ENCODE measurements at places on chromosomes 6 and 20. TPM values are rescaled to one million over a fixed set of nuclear protein-coding genes. Genes with fewer than 3 reads are reported as not detected.

GRCh38 chr20:10218536-10219451 is at the start of gene SNAP25:
TSS of gene SNAP25 (plus strand) at chr20:10218830. CDS start at chr20:10275492, 56,662 bp downstream.
- H3K27me3 ChIP-seq: peaks cover 10% of the 10 kb centered on the region
- peak within 1 kb of the TSS; percentile 42 for H3K4me3 ChIP-seq
- no peaks in the 10 kb centered on the region for H3K36me3 ChIP-seq
- peak; percentile 37 for DNase-seq

- H3K27ac ChIP-seq: no peak overlapping the region
- no peaks in the 10 kb centered on the region for H3K27me3 ChIP-seq
- H3K4me3 ChIP-seq: no peak overlapping the region
- DNase-seq: no peak
- H3K36me3 ChIP-seq: no peaks in the 10 kb centered on the region
These were observed 114.7 kb downstream of the ERMARD start for GRCh38 chr6:169866140-169866534.

The HSPA1L gene
- 2.2 TPM for polyA plus RNA-seq

The ADGB gene
- polyA plus RNA-seq: not detected

- no peaks in the 10 kb centered on the region for H3K4me1 ChIP-seq
- no peak for DNase-seq
- H3K27me3 ChIP-seq: no peaks in the 10 kb centered on the region
- no peaks in the 10 kb centered on the region for H3K36me3 ChIP-seq
- no peak overlapping the region for H3K27ac ChIP-seq
- H3K4me3 ChIP-seq: no peak overlapping the region
These were observed 577.8 kb downstream of the PRKN start for GRCh38 chr6:162149786-162150185.

The HAO1 gene
- polyA plus RNA-seq: not detected

The ADGRF4 gene
- not detected for polyA plus RNA-seq

DNA sequence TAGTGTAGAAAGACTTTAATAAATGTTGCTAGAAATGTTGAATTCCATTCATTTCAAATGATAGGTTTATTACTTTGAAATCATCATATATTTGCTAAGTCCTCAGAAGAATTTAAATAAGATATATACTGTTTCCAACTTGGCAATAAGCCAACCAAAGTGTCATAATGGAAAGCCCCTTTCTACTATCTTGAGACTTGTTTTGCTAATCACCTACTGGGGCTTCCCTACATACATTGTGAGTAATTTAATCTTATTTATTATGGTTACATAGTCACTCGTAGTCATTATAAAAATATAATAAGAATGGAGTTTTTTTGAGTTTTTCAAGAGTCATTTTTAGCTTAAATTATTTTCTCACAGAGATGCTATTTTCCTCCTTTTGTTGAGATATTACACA is 20.7 kb downstream of the COL19A1 start:
- no peaks in the 10 kb centered on the region for H3K4me1 ChIP-seq
- H3K4me3 ChIP-seq: no peak overlapping the region
- no peak overlapping the region for H3K27ac ChIP-seq
- H3K27me3 ChIP-seq: peaks cover 7% of the 10 kb centered on the region
- H3K36me3 ChIP-seq: no peaks in the 10 kb centered on the region

DNA sequence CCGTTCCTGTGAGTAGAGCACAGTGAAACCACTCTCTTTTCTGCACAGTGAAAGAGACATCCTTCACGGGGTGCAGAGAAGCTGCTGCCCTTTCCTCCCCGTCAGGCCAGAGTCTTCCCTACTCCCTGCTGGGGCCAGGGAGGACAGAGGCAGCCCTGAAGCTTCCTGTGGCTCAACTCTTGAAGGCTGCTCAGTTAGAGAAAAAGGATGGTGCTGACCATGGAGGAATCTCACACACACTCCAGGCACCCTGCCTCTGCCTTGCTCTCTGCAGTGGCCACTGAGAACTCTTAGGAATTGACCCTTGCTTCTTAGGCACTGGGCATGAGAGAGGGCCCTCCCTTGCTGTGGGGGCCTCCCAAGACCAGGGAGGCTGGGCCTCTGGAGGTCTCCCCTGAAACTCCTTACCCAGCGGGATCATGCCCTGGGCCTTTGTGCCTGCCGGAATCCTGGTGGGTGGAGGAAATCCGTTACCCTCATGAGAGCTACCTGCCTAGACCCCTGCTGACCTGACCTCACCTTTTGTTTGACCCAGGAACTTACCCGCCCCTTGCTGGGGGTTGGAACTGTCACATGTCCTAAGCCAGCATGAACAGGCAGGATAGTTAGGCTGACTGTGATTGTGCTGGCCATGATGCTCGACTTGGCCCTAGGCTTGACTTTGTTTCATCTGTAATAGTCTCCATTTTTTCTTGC is 65.0 kb upstream of the CD93 start:
- H3K36me3 ChIP-seq: no peaks in the 10 kb centered on the region
- no peak for DNase-seq
- H3K4me3 ChIP-seq: no peak overlapping the region
- H3K27me3 ChIP-seq: no peaks in the 10 kb centered on the region

DNA sequence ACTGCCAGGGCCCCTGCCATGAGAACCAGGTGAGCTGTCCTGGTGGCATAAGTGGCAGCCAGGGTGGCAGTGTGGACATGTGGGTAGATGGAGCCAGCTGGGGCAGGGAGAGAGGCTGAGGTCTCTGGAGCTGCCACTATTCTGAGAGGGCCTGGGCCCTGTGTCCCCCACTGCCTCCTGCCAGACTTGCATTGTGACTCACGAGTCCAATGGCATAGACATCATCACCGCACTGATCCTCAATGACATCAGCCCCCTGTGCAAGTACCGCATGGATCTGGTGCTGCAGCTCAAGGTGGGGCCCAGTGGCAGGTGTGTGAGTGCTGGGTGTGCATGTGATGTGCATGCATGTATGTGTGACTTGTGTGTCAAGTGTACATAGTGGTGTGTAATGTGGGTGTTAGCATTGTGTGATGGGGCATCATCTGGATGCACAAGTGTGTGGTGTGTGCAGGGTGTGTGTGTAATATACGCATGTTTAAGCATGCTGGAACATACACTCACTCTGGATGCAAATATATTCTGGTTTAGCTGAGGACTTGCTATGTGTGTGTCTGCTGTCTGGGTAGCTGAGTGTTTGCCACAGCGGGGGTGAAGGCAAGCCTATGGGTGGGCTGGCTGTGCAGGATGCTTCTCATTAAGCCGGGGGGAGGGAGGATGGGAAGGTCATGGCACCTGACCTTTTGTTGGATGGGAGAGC is 25.1 kb downstream of the UQCC2 start:
- no peak for DNase-seq
- no peaks in the 10 kb centered on the region for H3K27me3 ChIP-seq
- no peak overlapping the region for H3K4me3 ChIP-seq
- H3K4me1 ChIP-seq: peaks cover 13% of the 10 kb centered on the region

- no peak overlapping the region for H3K27ac ChIP-seq
- DNase-seq: no peak
- H3K36me3 ChIP-seq: no peaks in the 10 kb centered on the region
- no peaks in the 10 kb centered on the region for H3K27me3 ChIP-seq
- H3K4me3 ChIP-seq: no peak overlapping the region
These were observed 107.4 kb upstream of the ASCC3 start for GRCh38 chr6:100988391-100988984.

The OR2H1 gene
- polyA plus RNA-seq: not detected

DNA sequence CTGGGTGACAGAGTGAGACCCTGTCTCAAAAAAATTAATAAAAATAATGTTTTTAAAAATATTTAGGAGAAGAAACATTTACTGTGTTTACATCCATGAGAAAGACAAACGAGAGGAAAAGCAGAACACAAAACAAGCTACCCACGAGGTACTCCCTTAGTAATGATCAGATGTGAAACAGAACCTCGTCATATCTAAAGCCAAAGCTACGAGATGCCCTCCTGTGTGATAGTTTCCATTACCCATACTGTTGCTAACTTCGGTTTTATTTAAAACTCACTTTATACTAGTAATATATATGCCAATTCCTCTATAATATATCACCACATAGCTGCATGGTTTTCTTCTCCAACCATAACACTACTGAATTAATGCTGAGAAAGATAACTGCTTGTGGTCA is 21.1 kb downstream of the SUMO4 start:
- H3K4me3 ChIP-seq: no peak overlapping the region
- H3K4me1 ChIP-seq: no peaks in the 10 kb centered on the region
- DNase-seq: no peak
- H3K27me3 ChIP-seq: no peaks in the 10 kb centered on the region
- H3K36me3 ChIP-seq: no peaks in the 10 kb centered on the region

Measured in CD4-positive, CD25-positive, alpha-beta regulatory T cell (primary cell).